Stimulated activated CD8-positive, alpha-beta memory T cell treated with anti-CD3 and anti-CD28 coated beads, Interleukin-2, amount 100 ng/mL, for 1 hour (primary cell): ENCODE measurements at places on chromosomes 6 and 20.
A peak's percentile ranks its signal among the peaks of the same experiment; 100 is the strongest.

DNA sequence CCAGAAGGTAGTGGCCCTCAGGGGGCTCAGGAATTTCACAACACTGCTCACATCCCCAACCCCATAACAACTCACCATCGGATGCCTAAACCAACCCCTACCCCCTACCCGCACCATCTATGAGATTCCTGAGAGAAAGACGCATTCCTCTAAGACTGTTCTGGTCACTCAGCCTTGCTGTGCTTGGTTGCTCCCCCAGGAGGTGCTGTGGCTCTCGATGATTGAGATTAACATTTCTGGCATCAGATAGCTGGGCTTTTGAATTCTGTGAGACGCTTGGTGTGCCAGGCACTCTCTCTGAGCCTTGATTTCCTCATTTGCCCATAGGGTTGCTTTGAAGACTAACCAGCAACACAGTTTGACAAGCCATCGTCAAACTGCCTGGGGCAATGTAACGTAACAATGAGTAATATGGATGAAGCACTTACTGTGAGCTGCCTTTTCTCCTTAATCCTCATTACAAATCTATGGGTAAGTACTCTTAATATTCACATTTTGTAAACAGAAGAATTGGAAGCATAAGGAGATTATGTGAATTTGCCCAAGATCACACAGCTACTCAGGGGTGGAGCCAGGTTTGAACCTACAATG is 978 bp downstream of the WFDC6 start:
- DNase-seq, result no peak

- no peak for DNase-seq
These were observed 93.2 kb downstream of the CLVS2 start for GRCh38 chr6:123089226-123089625.

- DNase-seq, result peak; percentile 38
These were observed 23.2 kb downstream of the PSMB1 start for GRCh38 chr6:170529839-170530469.

DNA sequence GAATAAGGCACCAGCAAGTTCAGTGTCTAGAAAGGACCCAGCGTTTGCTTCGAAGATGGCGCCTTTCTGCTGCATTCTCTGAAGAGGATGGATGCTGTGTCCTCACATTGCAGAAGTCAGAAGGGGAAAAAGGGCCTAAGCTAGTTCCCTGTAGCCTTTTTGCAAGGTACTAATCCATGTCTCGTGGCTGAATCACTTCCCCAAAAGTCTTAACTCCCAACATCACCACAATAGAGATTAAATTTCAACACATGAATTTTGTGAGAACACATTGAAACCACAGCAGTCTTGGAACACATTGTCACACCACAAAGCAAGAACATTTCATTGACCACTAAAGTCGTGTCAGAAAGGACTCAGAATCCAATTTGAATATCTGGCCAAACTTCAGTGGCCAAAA is 42.1 kb downstream of the KLHL31 start:
- no peak for DNase-seq

DNA sequence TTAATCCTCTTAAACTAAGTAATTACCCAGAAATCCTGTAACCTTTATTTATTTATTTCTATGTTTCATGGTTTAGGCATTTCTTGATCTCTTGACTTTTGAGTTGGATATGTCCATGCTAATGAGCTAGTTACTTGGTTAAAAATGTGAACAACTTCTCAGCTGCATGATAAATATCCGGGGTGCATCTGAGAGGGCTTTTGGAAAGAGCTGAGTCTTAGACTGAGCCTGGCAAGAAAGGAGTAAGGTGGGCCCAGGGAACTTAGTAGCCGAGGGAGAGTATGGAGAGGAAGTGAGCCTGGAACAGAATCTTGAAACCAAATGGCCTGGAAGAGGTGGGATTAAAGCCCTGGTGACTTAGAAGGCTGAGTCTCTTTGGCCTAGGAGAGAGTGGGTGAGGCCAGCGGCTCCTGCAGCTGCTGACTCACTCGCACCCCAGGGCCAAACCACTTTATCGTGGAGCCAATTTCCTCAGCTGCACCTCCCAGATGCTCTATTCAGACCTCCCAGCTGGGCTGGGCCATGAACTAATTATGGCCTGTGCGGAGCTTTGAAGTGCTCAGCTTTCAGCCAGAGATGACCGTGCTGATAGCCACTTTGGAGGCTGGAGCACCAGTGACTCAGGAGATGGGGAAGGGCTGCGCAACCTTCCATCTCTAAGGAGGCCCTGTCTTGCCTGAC is 19.1 kb downstream of the TGM3 start:
- DNase-seq, result no peak

DNA sequence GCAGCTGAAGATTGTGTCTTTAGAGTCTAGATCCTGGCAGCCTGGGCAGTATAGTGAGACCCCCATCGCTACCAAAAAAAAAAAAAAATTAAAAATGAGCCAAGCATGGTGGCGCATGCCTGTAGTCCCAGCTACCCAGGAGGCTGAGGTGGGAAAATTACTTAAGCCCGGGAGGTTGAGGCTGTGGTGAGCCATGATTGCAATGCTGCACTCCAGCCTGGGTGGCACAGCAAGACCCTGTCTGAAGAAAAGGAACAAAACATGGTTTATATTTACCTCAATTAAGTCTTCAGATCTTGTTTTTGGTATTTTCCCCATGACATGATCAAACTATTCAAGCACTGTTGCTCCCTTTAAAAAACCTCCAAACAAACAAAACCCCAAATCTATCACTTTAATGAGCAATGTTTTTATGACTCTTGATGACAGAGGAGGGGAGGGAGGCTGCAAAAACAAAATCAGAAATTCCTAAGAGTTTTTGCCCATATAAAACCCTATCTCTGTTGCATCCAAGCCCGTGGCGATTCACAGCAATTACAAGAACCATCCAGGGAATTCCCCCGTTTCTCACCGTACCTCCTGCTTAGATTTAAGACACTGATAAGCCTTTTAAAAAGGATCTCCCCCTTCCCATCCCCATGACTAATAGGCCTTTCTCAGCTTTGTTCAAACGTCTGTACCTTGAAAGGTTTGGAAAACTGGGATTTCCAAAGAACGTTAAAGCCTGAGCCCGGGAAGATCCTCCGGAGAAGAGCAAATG is 259.9 kb downstream of the BMP7 start:
- no peak for DNase-seq

- DNase-seq, result no peak
These were observed 15.3 kb downstream of the TCFL5 start for GRCh38 chr20:62846166-62846890.

- DNase-seq, result peak; percentile 4
These were observed at the start of gene SRSF12 for GRCh38 chr6:89117211-89118108. Gene SRSF12, minus strand, starts transcription at chr6:89118071. Its CDS starts 184 bp downstream, at chr6:89117887.

- no peak for DNase-seq
These were observed 72.6 kb upstream of the PLEKHG1 start for GRCh38 chr6:150527100-150527499.

GRCh38 chr6:16375206-16375605 is 136.8 kb downstream of the GMPR start:
- DNase-seq, result no peak

DNA sequence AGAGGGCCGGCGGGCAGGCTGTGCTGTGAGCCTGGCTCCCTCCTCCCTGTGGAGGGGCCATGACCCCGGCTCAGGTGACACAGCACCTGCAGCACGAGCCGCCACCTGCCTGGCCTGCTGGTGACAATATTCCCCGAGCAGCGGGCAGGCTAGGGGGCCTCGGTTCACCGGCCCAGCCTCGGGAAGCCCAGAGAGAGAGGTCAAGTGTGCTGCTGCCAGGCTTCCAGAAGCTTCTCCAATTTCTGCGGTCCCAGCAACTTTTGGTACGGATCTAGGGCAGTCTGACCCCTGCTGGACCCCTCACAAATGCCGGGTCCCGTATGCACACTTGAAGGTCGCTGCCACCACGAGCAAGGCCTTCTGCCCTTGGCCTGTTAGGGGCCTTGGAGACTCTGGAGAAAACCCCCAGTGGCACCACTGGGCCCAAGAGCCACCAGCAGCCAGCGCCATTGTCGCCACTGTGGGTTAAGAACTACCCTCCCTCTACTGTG is 38.6 kb upstream of the NOL4L start:
- no peak for DNase-seq

DNA sequence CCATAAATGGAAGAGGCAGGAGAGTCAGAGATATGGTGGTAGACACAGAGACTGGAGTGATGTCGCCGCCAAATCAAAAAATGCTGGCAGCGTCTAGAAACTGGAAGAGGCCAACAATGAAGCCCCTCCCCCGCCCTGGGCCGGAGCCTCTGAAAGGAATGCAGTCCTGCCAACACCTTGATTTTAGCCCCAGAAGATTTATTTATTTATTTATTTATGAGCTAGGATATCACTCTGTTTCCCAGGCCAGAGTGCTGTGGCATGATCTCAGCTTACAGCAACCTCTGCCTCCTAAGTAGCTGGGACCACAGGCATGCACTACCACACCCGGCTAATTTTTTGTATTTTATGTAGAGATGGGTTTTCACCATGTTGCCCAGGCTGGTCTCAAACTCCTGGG is 82.6 kb upstream of the CCDC167 start:
- no peak for DNase-seq

DNA sequence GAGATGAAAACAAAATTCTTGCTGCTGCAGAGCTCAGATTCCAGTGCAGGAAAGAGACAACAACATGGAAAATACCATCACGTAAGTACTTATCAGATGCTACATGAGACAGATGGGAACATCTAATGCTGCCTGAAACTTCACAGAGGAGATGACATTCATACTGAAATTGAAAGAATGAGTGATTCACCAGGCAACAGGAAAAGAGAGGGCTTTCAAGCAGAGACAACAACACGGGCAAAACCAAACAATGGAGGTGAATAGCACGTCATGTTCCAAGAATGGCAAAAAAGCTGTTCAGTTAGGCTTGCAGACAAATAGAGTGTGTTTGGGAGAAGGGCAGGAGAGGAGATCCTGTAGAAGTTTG is 39.3 kb downstream of the GTF2H5 start:
- no peak for DNase-seq

DNA sequence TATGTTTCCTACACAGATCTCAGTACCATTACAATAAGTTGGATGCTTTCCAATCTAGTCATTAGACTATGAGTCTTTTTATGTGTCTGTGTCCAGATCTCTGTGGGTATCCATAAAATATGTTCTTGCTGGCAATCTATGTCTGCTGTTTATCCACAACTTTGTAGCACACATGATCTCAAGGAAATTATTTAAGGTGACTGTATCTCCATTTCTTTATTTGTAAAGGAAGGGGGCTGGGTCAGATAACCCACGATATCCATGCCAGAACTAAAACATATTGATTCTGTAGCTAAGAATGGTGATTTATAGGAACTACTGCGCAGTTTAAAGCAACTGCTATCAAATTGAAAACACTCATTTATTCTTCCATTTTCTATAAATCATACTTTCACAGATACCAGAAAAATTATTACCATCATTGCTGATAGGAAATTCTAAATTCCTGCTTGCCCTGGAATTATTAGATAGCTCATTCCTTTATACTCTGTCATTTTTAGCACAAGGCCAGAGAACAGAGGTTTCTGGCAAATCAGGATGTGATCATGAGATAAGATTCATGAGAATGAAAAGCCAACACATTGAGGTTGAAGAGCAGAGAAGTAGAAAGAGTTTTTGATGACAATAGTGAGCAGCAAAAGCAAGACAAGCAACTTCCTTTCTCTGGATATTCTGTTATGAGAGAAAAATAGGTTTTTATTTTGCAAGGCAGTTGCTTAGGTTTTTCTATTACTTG is 851.4 kb upstream of the CITED2 start:
- no peak for DNase-seq

DNA sequence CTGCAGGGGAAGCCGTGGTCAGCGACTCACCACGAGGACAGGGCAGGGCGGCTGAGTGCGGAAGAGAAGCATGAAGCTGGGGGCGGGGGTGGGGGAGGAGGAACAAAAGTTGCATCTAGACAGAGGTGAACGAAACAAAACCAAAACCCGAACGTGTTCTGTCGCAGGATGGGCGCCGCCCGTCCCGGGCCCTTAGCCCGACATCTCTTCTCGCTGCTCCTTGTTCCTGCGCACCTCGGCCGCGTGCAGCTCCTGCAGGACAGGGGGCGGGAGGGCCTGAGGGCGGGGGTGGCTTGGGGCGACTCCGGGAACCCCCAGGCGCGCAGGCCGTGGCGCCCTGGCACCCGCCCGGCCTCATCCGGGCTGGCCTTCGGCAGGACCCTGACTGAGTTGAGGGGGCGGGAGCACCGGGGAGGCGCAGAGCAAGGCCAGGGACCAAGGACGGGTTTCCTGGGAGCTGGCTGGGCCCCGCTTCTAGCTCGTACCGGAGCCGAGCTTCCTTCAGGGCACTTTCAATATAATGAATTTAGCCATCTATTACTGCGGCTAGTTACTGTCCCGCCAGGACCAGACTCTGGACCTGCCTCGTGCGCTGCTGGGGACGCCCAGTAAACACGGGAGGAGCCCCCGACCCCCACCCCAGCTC is 12.0 kb downstream of the STMN3 start:
- no peak for DNase-seq

- no peak for DNase-seq
These were observed 1.7 kb upstream of the NKX2-4 start for GRCh38 chr20:21399005-21399475.

DNA sequence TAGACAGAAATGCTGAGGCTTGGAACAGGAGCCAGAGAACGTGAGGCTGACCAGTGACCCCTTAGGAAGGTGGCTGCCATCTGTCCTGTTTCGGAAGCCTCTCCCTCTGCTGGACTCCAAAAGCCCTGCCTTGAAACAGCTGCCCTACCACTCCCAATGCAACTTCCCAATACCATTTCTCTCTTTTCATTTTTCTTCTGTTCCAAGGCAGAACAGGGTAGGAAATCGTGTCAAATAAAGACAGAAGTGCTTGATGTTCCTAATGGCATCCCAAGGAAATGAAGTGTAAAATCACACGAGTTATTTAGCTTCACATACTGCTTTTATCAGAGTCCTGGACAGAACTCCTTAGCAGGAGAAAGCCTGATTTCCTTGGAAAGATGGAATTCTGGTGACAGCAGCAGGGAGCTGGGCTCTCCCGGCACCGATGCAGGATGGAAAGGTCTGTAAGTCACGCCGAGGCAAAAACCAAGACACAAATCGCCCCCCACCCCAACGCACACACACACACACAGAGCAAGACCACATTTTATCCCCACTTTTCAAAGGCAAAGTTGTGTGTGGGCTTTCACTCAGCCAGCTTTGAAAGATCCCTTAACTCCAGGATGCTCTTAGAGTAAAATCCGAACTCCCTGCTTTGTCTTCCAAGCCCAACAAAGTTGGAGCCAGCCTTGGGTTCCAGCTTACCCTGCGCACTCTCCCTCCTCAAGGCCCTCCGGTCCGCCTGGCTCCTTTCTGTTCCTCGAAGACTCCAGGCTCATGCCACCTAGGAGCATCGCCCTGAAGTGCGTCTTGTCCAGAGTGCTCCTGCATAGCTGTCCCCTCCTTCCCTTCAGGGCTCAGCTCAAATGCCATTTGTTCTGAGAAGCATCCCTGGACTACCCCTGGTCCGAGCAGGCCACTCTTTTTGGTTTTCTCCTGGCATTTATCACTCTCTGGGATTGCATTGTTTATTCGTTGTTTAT is 11.6 kb upstream of the STX16 start:
- DNase-seq, result no peak

DNA sequence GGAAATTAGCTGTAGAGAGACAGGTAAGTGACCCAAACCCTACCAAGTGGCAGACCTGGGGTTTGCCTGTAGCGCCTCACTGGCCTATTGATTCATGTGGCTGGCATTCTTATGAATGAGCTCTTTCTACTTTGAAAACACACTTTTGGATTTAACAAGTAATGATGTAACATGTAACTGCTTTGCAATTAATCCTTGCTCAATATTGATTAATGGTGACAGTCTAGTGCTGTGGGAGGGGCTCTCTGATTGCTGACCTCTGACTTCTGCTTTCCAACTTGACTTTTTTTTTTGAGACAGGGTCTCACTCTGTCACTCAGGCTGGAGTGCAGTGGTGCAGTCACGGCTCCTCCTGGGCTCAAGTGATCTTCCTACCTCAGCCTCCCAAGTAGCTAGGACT is 82.7 kb downstream of the TIAM2 start:
- DNase-seq, result no peak
